ENCODE measurements at places on chromosomes 11 and 22.

DNA sequence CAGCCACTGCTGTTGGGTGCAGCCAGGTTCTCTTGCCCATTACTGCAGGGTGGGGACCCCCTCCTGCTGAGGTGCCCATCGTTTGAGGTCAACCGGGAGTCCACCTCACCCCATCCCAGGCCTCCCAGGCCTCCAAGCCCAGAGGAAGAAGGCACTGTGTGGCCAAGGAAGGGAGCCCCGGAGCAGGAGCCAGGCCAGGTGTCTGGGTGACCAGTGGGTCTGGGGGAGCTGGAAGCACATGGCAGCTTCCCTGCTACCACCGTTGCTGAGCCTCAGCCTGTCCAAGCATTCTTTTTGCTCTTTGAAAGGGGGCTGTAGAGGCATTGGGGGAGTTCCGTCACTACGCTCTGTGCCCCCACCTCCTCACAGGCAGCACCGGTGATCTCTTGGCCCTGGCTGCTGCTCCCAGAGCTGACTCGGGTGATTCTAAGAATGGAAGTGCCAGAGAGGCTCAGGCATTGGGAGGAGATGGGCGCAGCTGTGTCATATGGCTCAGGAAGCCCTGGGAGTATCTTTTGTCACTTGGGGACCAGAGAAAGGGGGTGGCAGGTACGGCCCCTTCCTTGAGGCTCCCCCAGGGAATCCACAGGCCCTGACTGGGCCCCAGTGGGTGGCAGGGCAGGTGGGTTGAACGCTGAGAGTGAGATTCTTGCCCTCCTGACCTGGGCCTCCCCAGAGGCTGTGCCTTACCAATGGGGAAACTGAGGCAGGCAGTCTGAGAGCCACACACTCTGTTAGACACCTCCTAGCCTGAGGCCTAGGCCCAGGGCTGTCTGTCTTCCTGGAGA lies 1.9 kb downstream of the SEPTIN5 start:
- no peak for DNase-seq

- DNase-seq = no peak
Observed at GRCh38 chr11:11584530-11584810, 37.3 kb downstream of the GALNT18 start.

DNA sequence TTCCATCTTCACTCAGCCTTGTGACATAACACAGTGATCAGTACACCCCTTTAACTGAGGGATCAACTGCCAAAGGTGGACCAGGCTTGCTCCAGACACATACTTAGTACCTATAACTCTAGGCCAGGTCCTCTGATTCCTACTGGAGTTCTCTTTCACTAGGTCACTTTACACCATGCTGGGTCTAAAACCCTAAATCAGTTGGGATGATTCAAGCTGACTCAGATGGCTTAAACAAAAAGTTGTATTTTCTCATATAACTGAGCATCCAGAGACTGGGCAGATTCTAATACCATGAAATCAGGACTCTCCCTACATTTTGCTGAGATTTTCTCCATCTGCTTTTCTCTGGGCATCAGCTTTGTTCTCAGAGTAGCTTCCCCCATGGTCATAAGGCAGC lies 26.0 kb upstream of the FLI1 start:
- DNase-seq = no peak

GRCh38 chr11:64654958-64655541 lies 64.0 kb downstream of the SLC22A12 start:
- DNase-seq = no peak

DNA sequence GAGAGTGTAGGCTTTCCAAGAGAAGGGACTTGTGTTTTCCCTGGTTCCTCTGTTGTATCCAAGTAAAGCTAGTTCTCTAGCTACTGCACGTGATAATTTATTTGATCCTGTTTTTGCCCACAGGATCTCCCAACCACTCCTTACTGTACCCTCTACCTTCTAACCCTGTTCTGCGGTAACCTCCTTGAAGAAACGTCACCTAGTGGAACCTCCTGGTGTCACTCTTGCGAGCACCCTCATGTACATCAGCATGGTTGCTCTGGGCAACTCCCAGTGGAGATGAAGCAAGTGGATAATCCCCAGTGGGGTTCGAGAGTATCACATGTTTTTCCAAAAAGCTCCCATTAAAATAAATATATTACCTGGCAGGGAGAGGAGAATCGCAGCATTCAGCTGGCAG lies 108.9 kb upstream of the CLMP start:
- no peak for DNase-seq

- no peak for DNase-seq
Observed at GRCh38 chr11:22276535-22276934, 61.6 kb upstream of the SLC17A6 start.

- no peak for DNase-seq
Observed at GRCh38 chr22:28907311-28908008, 24.1 kb downstream of the ZNRF3 start.

DNA sequence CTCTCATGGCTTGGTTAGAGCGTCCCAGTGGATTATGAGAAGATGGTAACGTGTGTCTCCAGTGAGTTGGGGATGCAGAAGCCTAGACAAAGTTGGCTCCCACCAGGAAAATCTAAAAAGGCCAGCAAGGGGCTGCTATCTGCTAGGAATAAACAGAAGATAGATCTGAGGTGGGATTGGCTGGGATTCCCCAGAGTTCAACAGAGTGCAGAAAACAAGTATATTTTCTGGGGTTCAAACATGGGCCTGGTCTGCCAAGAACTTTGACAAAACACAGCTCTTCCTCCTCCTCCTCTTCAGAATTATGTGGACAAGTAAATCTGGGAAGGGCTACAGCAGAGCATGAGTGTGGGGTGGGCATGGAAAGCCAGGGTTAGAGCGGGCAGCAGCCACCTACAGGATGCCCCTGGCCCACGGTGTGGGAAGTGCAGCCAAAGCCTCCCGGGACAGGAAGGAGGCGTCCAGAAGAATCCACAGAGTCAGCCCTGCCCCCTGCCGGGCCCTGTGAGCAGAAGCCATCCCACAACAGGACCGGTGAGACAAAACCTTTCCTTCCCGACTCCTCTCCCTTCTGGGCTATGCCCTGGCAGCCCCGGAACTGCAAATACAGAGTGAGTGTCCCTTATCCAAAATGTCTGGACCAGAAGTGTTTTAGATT lies 67.1 kb downstream of the CD82 start:
- no peak for DNase-seq

Measured in esophagus squamous epithelium (tissue), 5 donors.